Bronchus fibroblast of lung (primary cell): ENCODE measurements at places on chromosomes 3 and 15. TPM values are rescaled to one million over a fixed set of nuclear protein-coding genes. Genes with fewer than 3 reads are reported as not detected.

Gene GRK7
- total RNA-seq: not detected in 2 replicates

Gene TGM5
- total RNA-seq: not detected in 2 replicates

Gene FBLN2
- total RNA-seq: 15.5 and 15.9 TPM in 2 replicates

Gene ZNF106
- 18.9 and 20.2 TPM in 2 replicates for total RNA-seq

Gene RTP2
- not detected in 2 replicates for total RNA-seq

Gene TMC3
- not detected in 2 replicates for total RNA-seq

Gene SNAP23
- 43.9 and 46.2 TPM in 2 replicates for total RNA-seq

Gene SEMA6D
- total RNA-seq: 1.8 and 3.4 TPM in 2 replicates

Gene ATP8B4
- 0.30 and 0.34 TPM in 2 replicates for total RNA-seq

Gene LARP6
- 83.9 and 88.0 TPM in 2 replicates for total RNA-seq

Gene C2CD4B
- total RNA-seq: not detected in 2 replicates
